Placental pericyte (primary cell): ENCODE measurements at places on chromosomes 4 and X. TPM values are rescaled to one million over a fixed set of nuclear protein-coding genes. Genes with fewer than 3 reads are reported as not detected.

The SATL1 gene
- total RNA-seq = not detected in 2 replicates

The RASGEF1B gene
- not detected in 2 replicates for total RNA-seq

The MAML3 gene
- total RNA-seq = 3.1 and 12.3 TPM in 2 replicates

The TLR2 gene
- total RNA-seq = 0.22 and 0.29 TPM in 2 replicates

The CFAP99 gene
- total RNA-seq = under 0.01 TPM in 2 replicates

The ETNPPL gene
- total RNA-seq = not detected in 2 replicates

The SPACA5 gene
- total RNA-seq = not detected in 2 replicates

The NHS gene
- 0.66 and 5.3 TPM in 2 replicates for total RNA-seq

The DGKK gene
- not detected in 2 replicates for total RNA-seq

The GPM6B gene
- total RNA-seq = 0.14 TPM in 1 of 2 replicates, not detected in the other

The HSFX3 gene
- total RNA-seq = not detected in 2 replicates

The TGIF2LX gene
- not detected in 2 replicates for total RNA-seq

The SH3D19 gene
- total RNA-seq = 3.5 and 31.4 TPM in 2 replicates

The UCHL1 gene
- 599 and 1,289 TPM in 2 replicates for total RNA-seq

The PALLD gene
- total RNA-seq = 132 and 240 TPM in 2 replicates

The ABCD1 gene
- total RNA-seq = 18.6 and 22.0 TPM in 2 replicates

The CT45A3 gene
- total RNA-seq = not detected in 2 replicates

The CPZ gene
- 1.6 and 50.3 TPM in 2 replicates for total RNA-seq

The OPN1MW2 gene
- not detected in 2 replicates for total RNA-seq

The TMEM187 gene
- 5.9 and 8.0 TPM in 2 replicates for total RNA-seq

The ZDHHC15 gene
- under 0.01 TPM in 1 of 2 replicates, not detected in the other for total RNA-seq

The SYNPO2 gene
- 13.1 and 17.0 TPM in 2 replicates for total RNA-seq

The MAGEB1 gene
- not detected in 2 replicates for total RNA-seq

The STATH gene
- total RNA-seq = not detected in 2 replicates

The PLP1 gene
- total RNA-seq = not detected in 2 replicates

The MAGEC1 gene
- not detected in 2 replicates for total RNA-seq

The TMEM31 gene
- total RNA-seq = not detected in 2 replicates

The RNF128 gene
- total RNA-seq = 1.5 and 11.0 TPM in 2 replicates

The HADH gene
- total RNA-seq = 4.4 and 9.7 TPM in 2 replicates

The FHIP1A gene
- under 0.01 and 0.14 TPM in 2 replicates for total RNA-seq

The CLGN gene
- 2.7 and 7.0 TPM in 2 replicates for total RNA-seq

The SMR3B gene
- not detected in 2 replicates for total RNA-seq
